Astrocyte of the hippocampus (primary cell): ENCODE measurements at places on chromosomes 11 and 22.

DNA sequence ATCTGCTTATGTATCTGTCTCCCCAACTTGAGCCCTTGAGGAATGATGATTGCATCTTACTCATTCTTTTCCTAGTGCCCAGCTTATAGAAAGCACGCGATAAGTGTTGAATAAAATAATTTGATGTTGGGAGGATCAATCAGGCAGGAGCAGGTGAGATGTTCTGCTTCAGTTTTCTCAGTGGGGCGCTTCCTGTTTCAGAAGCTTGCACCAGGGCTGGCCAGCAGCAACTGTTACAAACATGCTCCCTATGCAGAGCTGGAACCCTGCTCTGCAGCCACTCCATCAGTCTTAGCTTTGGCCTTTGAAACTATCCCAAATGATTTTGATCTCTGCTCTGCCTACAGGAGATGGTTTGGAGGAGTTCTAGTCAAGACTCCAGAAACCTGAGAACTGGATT is 3.9 kb downstream of the ENDOD1 start:
- DNase-seq, result no peak

GRCh38 chr22:43238526-43239006 is 51.6 kb upstream of the TTLL12 start:
- no peak for DNase-seq

GRCh38 chr11:118928101-118928869 is 2.6 kb upstream of the BCL9L start:
- DNase-seq, result peak; percentile 96

DNA sequence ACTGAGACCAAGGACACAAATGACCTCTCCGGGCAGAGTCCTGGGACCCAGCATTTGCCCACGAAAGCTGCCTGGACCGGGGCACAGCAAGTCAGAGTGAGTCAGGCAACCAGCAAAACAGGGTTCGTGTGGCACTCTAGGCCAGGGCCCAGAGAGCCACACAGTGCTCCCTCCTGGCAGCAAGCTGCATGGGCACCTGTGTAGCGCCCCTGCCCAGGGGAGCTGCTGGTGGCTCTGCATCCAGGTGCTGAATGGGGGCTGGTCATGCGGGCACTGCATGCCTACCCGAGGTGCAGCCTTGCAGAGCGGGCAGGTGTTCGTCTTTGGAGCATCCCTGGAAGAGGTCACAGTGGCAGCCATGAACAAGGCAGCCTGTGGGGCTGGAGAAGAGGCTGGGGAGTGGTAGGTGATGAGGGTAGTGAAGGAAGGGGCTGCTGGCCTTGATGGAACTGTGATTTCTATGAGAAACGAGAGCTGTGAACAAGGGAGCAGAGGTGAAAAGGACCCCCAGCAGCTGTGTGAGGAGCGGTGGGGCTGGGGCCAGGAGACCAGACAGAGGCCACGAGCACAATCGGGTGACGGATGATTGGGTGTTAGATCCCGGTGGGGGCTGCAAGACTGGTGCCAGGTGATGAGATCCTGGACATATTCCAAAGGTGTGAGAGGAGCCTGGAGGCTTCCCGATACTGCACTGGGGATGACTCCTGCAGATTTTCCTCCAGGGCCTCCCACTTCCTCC is 63.3 kb downstream of the DGCR2 start:
- DNase-seq, result no peak

DNA sequence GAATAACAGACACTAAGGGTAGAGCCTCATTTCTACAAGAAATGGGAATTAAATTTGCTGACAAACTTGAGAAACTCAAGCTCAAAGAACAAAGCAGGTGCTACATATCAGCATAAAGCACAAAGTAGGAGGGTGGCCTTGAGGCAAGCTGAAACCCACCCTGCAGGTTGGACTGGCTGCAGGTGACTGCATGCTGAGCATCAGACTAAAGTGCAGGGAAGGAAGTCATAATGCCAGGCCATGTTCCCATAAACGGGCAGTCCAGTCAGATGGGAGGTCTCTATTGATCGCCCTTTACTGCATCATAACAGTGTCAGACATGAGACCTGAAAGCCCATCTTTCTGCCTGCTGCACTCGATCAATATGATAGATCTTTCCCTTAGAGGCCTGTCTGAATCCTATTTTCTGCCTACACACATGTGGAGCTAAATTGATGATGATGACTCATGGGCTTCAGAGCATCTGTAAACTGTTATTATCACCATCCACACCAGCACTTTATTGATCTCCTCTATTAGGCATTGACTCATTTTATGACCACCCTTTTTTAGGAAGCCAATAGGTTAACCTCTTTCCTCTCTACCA is 224.5 kb upstream of the DDI1 start:
- DNase-seq, result no peak

GRCh38 chr11:75583718-75584658 is 21.9 kb downstream of the SERPINH1 start:
- peak; percentile 87 for DNase-seq

DNA sequence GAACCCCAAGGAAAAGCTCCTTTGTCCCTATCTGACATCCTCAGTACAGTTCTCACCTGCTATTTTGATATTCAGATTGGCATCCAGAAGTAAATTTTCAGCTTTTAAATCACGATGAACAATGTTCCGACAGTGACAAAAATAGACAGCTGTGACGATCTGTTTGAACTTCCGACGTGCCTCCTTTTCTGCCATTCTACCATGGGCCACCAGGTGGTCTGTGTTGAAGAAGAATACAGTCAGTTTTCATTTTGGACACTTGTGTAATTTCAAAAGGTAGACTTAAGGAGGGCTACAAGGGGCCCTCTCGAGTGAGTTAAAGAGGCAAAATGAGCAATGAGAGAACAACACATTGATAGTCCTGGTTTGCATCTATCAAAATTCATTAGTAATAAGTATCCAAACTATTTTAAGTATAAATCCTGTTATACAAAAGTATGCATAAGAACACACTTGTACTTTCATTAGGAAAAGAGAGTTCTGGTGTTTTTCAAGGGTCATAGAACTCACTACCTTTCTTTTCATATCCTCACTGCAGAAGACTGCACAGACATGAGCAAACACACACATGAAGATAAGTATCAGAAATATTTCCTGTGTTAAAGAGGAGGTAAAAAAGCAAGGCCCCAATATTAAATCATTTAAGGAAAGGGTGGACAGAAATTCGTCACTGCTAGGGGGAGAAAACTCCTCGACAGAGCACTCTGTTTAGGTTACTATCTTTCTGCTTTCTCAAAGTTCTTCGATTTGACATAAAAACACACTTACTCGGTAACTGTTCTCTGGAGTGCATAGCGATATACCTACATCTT is 89.9 kb upstream of the APOA1 start:
- no peak for DNase-seq

- no peak for DNase-seq
These were observed 18.2 kb downstream of the CALCA start for GRCh38 chr11:14953904-14954303.

DNA sequence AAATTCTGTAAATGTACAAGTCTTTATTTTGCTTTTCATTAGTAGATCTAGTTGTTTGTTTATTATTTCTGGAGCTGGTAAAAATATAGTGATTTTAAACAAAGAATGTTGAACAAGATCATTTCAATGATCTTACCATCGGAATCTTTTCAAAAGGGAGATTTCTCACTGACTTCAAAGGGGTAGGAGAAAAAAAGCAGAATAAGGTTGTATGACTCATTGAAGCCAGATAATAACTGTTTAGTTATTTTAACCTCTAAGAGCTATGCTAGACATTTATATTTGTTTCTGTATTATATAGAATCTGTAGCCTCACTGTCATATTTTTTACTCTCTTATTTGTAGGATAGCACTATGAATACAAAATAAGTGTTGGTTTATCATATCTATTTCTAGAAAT is 8.1 kb upstream of the PDE3B start:
- DNase-seq, result peak; percentile 12

DNA sequence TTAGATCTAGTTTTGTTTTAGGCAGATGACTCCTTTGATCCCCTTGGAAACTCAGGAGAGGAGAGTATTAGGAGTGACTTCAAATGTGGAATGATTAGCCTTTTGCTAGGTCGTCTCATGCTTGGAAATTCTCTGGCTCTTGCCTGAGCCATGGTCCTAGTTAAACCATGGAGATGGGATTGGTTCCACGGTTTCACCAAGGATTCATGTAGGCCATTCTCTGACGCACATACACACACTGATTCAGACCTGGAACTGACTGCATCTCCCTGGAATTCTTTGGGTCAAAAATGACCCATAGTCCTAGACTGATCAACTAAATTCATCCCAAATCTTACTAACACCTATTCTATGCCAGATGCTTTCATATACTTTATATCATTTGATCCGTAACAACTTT is 56.5 kb downstream of the POLD3 start:
- no peak for DNase-seq
